ENCODE measurements at places on chromosomes 5 and 9.
A peak's percentile ranks its signal among the peaks of the same experiment; 100 is the strongest.

DNA sequence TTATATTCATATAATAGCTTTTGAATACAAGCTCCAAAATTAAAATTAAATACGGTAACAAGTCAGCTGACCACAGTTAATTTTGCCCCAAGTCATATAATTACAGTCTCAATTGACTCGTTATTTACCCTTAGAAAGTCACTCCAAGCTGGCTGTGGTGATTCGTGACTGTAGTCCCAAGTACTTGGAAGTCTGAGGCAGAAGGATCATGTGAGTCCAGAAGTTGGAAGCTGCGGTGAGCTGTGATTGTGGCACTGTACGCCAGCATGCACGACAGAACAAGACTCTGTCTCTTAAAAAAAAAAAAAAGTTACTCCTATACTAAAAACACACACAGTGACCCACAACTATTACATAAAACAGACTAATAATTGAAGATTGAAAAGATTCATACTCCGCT, 31.6 kb upstream of the DTWD2 start:
- no peak for DNase-seq

DNA sequence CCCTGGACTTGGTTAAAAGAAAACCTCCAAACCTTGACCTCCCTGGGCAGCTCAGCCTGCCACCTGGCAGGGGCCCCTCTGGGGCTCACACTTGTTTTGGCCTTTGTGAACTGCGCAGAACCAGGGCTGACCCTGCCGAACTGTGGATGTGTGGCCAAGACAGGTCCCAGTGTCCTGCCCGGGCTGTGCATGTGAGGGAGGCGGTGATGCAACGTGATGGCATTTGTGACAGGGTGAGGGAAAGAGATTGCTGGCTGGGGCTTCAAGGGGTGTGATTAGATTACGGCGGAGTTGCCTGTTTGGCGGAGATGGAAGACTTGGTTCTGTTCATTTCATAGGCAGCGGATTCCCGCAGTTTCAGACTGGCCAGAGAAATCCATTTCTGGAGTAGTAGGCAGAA, 30.4 kb upstream of the NKX2-5 start:
- DNase-seq, result no peak

GRCh38 chr5:143474616-143475015, 71.1 kb upstream of the NR3C1 start:
- DNase-seq, result no peak

- no peak for DNase-seq
Measured at GRCh38 chr9:68545033-68545705, 4.5 kb upstream of the TMEM252 start.

DNA sequence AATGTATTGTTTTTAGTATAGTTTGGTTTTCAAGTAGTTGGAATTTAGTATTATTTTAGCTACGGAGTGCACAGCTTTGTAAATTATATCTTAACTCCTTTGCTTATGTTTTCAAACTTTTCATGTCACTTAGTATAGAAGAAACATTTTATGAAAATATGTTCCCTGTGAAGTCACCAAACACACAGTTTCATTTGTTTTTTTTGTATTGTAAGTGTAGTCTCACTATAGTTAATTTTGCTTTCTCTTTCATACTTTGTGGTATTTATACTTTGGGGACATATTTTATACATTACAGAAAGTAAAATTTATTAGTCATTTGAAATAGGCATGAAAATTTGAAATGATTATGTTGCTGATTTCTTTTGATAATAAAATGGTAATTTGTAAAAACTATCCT, 5.0 kb downstream of the CHSY3 start:
- no peak for DNase-seq

GRCh38 chr5:38112938-38113337, 145.4 kb upstream of the EGFLAM start:
- no peak for DNase-seq

DNA sequence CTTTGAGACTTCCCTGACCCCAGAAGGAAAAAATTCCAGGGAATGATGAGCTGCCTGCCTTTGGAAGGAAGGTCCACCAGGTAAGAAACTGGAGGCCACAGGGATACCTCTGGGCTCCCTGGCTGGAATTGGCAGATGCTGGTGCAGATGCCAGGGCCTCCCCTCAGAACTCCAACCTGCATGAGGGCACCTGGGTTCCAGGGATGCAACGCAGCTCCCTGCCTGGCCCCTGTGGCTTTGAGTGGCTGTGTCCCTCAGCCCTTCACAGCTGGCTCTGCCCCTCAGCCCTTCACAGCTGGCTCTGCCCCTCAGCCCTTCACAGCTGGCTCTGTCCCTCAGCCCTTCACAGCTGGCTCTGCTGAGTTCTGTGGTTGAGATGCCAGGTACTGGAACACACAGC, 13.9 kb downstream of the KCNMB1 start:
- DNase-seq, result no peak

- no peak for DNase-seq
Measured at GRCh38 chr9:6715755-6716643, 41.8 kb upstream of the KDM4C start.

DNA sequence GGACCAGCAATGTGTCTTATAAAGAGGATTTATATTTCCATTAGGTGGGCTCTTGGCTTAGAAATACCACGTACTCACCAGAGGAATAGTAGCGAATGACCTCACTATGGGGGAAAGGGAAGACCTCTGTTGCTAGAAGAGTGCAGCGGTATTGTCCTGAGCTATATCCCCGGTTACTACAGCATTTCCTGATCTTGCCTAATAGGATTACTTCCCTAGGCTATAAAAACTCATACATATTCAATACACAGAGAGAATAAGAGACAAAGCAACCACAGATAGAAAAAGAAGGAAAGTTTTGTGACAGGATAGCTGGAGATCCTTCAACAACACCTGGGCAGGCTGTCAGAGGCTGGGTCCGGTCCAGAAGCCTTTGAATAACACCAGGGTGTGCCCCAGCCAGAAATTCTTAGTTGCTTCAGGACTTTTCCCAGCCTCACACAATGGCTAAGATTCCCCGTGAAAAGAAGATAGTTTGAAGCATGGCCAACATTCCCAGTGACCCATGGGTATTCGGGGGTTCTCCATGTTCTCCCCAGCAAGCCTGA, 85.4 kb downstream of the TRIM36 start:
- no peak for DNase-seq

- DNase-seq, result no peak
Measured at GRCh38 chr9:96232539-96233241, 69.3 kb downstream of the HSD17B3 start.

GRCh38 chr5:150052956-150053712, 33.2 kb downstream of the CSF1R start:
- no peak for DNase-seq

GRCh38 chr9:131628459-131629225, 83.3 kb downstream of the PRRT1B start:
- no peak for DNase-seq

DNA sequence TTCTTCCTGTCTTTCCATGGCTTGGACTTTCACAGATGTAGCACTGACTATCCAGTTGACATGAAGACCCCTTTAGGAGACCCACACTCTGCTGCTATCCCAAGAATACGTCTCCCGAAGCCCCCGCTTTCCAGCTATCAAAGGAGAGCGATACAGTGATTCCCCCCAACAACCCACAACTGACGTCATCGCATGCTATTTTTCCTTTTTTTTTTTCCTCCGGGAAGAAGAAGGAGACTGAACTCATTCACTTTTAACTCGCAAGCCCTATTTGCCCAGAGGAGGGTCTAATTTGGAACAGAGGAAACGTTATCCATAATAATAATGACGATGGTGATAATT, 2.1 kb downstream of the PAPPA start:
- no peak for DNase-seq

GRCh38 chr9:12368569-12368968, 324.6 kb upstream of the TYRP1 start:
- DNase-seq, result no peak

DNA sequence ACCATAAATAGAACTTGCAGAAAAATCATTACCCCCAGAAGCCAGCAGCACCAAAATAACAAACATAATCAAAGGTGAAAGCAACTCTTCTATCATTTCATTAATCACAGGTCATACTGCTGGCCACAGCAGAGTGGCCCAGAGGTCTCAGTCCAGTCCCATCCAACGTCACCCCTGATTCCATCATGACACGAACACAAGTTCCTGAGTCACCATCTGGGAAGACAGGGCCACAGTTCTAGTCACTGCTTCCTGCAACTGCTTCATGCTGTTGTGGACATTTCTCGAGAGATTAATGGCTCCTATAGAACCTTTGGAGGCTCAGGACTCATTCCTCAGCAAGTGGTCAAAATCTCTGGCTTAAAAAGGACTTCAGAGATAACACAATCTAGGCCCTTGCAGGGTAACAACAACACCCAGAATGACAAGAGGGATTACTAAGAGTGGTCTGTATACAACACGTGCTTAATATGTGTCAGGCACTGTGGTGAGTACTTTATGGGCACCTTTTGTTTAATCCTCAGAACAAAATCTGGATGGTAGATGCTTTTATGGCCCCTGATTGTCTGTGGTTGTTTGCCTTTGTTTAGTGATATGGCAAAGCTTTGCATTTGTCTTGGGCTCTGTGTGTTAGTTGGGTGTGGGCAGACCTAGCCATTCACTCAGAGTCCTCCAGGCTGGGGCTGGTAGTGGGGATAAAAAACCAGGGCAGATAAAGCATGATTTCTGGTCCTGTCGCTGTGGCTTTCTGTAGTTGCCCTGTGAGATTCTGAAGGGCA, 184.3 kb downstream of the DAB2IP start:
- DNase-seq, result no peak

DNA sequence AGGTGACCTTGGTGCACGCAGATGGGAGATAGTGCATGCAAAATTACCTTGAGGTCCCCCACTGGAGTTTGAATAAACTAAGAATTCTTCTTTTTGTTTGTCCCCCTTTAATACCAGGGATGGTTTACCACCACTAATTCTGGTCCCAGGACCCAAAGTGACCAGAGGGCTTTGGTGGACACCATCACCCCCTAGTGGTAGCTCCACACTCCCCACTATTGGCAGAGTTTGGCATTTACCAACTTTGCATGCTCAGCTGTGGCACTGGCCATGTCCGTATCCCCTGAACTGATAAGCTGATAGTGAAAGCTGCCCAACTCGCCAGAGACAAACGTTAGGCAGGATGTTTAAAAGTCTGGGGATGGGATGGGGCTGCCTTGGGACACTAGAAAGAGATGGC, 3.3 kb downstream of the ASTN2 start:
- peak; percentile 29 for DNase-seq

DNA sequence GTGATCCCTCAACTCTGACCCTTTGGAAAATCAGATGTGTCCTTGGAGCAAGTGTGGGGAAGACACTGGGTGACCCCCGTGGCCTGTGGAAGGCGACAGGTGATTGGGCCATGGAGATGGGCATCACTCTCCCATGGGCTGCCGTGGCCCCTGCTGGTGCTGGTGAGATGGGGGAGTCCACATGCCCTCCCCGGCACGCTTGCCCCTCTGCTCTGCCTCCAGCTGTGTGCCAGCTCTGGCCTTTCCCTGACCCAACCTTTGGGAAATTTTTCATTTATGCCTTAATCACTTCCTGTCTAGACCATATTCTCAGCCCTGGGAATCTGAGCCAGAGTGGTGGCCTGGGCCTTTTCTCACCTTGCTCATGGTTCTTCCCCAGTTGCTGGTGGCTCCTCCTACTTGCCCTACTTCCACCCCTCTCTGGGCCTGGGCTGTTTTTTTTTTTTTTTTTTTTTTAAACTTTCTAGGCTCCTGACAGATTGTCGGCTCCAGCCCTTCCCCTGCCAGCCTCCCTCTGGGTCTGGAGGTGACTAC, 56.6 kb downstream of the RGS3 start:
- DNase-seq, result no peak

- DNase-seq, result no peak
Measured at GRCh38 chr9:15711531-15711930, 158.7 kb downstream of the CCDC171 start.

GRCh38 chr9:4762108-4762885, 21.3 kb upstream of the AK3 start:
- DNase-seq, result peak; percentile 60

GRCh38 chr5:179901462-179901861, 6.2 kb downstream of the TBC1D9B start:
- DNase-seq, result no peak

DNA sequence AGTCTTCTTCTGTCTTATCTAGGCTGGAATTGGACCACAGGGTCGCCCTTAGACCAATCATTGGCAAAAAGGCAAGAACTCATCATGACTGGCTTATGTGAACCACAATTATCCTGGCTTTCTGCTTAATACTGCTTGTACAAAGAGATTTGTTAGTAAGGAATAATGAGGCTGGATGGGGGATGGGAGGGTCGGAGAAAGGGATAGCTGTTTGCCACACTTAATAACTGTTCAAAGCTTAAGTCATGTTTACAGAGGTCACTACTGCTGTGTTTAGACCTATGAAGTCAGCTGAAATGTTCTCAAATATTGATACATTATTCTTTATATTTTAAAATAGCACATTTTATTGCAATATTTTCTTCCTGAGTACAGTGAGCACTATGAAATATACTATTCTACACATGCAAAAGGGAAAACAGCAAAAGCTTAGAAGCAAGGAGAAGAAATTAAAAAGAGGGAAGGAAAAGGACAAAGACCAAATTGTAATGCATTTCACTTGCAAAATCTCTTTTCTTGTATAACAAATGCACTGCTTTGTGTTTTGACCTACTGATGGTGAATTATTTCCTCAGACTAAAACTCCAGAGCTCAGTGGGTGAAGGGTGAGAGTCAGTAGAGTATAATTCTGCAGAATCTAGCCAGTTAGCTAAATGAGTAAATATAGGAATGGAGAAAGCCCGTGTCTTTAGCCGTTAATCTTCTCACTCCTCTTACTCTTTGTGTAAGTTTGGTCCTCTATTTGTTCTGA, 404.9 kb upstream of the ZNF608 start:
- no peak for DNase-seq

GRCh38 chr5:10825897-10826644, 65.0 kb upstream of the DAP start:
- DNase-seq, result no peak

DNA sequence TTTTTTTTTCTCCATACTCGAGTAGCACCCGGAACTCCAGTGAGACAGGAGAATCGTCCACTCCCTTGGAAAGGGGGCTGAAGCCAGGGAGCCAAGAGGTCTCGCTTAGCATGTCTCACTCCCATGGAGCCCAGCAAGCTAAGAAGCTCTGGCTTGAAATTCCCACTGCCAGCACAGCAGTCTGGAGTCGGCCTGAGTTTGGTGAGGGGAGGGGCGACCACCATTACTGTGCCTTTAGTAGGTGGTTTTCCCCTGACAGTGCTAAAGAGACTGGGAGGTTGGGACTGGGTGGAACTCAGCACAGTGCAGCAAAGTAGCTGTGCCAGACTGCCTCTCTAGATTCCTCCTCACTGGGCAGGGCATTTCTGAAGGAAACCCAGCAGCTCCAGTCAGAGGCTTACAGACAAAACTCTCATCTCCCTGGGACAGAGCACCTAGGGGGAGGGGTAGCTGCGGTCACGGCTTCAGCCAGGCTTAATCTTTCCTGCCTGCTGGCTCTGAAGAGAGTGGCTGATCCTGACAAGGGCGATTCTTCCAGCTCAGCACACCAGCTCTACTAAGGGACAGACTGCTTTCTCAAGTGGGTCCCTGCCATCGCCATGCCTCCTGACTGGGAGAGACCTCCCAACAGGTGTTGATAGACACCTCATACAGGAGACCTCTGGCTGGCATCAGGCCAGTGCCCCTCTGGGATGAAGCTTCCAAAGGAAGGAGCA, 414.5 kb upstream of the ZNF608 start:
- no peak for DNase-seq
